ENCODE measurements at places on chromosomes 1 and 21.

GRCh38 chr1:232675260-232675659 is 45.3 kb upstream of the SIPA1L2 start:
- DNase-seq = no peak

DNA sequence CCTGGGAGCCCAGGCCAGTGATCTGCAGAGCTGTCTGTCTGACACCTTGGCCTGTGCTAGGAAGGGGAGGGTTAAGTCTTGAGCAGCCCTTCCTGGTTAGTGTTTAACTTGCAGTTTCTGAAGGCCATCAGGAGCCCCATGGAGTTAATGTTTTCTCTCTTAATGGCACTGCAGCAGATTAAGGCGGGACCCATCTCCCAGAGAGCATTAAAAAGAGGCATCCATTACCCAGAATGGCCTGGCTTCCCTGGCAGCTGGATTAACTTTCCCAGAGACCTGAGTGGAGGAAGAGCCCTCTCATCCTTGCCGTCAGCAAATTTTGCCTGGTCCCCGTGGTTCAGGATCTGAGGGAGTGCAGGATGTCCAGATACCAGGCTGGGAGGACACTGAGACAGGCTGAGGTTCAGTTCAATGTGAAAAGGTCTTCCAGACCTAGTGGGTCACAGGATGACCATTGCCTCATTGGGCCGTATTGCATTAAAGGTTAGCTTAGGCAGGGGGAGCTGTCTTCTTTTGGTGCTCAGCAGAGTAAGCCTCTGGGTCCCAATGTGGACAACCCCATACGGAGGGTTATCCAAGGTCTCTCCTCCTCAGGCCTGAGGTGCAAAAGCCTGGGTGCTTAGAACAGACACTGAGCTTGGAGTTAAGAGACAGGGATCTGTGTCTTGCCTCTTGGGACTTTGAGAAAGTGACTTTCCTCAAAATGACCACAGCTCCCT is 522.6 kb downstream of the PTPRU start:
- no peak for DNase-seq

GRCh38 chr1:235011064-235011598 is 117.5 kb downstream of the TOMM20 start:
- DNase-seq = no peak

DNA sequence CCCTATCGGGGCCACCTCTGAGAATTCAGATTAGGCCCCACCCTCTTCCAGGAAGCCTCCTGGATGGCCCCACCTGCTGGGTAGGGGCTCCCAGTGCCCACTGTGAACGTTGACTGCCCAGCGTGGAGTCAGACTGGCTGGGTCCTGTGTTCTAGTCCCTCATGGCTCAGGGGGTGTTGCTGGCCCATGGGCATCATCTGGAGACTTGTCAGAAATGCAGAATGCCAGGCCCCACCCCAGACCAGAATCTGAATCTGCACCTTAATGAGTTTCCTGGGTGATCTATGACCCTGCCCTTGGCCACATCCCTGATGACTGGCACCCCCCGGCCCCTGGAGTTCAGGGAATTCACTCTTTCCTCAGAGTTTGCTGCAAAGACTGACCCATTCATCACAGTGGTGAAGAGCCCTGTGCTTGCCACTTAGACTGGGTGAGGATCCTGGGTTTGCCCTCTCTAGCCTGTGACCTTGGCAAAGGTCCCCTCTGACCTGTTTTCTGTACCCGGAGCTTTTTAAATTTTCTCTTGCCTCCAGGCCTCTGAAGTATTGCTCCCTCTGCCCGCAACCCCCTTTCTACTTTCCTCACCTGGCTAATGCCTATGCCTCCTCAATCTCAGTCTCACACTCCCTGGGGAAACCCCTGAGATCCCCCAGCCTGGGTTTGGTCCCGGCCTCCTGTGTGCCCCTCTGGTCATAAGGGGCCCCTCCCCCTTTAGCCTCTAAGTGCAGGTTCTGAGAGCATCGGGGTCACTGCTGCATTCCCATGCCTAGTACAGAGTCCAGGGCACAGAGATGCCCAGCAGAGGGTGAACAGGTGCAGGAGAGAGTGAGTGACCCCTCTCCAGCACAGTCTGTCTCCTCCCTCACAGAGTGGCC is 184.2 kb downstream of the MATN1 start:
- no peak for DNase-seq

- no peak for DNase-seq
Measured at GRCh38 chr21:45724345-45724961, 80.9 kb downstream of the PCBP3 start.

DNA sequence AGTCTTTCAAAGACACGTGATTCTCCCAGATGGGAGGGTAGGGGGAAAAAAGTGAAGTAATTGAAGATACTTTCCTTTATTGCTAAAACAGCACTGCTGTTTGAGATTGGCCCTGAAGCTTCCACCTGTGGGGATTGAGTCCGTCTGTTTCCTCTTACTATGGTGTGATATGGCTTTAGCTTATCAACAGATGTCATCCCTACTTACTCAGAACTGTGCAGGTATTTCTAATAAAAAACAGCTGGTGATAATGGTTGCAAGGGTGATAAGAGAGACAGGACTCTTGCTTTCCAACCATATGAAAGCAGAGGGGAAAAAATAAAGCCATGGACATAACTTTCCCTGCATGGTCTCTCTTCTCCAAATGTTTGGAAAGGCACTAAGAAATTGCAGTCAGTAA is 41.7 kb upstream of the C8B start:
- DNase-seq = no peak

- no peak for DNase-seq
Measured at GRCh38 chr1:21966247-21967000, 10.4 kb upstream of the CELA3B start.

- no peak for DNase-seq
Measured at GRCh38 chr1:168220470-168220871, 5.3 kb upstream of the SFT2D2 start.

DNA sequence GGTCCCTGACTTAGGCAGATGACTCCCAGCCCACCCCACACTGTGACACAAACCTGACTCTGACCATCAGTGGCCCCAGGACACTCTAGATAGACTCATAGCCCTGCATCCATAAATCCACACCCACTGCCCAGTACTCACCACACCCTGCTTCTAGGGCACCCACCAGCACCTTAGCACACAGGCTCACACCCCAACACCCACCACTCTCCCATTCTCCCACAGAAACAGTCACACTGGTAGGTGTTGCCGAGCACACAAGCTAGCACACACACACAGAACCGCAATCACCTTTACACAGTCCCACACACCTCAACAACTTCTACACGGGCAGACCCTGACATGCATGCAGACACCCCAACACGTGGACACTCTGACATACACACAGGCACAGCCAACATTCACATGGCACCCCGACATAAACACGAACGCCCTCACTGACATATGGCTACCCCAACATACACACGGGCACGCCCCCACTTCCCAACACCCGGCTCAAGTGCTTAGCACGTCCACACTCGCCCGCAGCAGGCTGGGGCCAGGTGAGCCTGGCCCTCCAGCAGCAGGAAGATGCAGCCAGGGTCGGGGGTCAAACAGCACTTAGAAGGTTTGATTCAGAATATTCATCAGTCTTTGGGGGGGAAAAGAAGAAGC is 105.5 kb upstream of the TARDBP start:
- DNase-seq = no peak

- DNase-seq = no peak
Measured at GRCh38 chr1:20152599-20152930, 13.4 kb downstream of the PLA2G2F start.

- no peak for DNase-seq
Measured at GRCh38 chr21:26833460-26833939, 11.7 kb downstream of the ADAMTS1 start.

GRCh38 chr1:23198373-23198772 is 18.9 kb downstream of the HTR1D start:
- DNase-seq = peak; percentile 70

GRCh38 chr1:41440321-41441085 is 44.0 kb downstream of the EDN2 start:
- DNase-seq = no peak

DNA sequence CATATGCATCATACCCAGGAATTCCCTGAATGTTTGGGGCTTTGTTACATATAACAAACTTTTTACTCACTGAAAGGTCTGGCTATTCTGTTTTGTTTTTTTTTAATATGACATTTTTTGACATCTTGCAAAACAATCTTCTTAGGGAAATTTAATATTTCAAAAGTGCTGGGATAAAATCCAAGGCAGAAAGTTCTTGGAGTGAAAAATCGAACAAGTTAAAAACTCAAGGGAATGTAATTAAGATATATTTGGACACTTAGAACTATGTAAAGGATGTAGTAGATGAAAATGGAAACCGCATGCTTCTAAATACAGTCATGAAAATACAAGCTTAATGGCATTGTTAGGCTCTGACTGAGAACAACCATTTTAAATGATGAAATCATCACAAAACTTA is 8.6 kb downstream of the CHODL start:
- DNase-seq = no peak

GRCh38 chr1:7153464-7153863 is 368.2 kb downstream of the CAMTA1 start:
- no peak for DNase-seq

DNA sequence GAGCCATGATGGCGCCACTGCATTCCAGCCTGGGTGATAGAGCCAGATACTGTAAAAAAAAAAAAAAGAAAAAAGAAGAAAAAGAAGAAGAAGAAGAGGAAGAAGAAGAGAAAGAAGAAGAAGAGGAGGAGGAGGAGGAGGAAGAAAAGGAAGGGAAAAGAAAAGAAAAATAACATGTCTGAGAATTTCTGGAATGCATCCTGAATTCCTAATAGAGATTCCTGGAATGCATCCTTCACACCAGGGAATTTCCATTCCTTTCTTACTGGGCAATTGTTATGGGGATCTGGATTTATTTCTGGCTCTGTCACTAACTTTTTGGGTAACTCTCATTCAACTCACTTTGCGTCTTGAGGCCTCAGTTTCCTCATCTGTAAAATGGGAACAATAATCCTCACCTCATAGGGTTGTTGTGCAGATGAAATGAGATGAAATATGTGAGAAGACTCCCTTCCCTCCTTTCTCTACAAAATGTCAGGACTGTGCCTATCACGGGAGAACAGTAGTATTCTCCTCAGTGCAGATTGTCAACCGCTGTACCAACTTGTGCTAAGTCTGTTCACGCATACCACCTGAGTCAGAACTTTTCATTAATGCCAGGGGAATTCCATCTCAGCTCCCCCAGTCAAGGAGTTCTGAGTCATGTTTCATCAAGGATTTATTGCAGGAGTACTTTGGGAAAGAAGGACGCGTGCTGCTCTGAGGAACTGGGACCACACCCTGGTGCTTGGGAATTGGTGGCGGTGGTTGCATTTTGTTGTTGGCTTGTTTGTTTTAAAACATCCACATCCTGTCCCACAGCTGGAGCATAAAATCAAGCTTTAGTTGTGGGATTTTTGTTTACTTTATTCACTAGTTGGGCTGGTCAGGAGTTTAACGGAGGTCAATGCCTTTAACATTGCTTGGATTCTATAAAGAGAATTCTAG is 42.4 kb upstream of the ROR1 start:
- DNase-seq = peak; percentile 83

DNA sequence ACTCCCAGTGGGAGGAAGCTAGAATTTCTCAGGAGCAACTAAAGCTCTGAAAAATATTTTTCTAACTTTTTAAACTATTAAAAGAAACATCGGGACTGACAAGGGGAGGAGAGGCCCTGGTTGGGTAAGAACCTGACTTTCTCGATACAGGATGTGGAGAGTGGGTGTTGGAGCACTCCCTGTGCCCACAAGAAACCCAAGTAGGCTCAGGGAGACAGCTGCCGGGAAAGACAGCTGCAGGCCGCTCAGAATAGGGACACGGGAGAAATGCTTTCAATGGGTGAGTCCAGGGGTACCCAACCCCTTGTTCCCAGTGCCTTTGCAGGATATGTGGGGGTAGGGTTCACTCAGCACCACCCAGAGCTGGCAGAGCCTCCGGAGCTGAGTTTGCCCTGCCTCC is 43.6 kb downstream of the PLEKHA6 start:
- DNase-seq = no peak

DNA sequence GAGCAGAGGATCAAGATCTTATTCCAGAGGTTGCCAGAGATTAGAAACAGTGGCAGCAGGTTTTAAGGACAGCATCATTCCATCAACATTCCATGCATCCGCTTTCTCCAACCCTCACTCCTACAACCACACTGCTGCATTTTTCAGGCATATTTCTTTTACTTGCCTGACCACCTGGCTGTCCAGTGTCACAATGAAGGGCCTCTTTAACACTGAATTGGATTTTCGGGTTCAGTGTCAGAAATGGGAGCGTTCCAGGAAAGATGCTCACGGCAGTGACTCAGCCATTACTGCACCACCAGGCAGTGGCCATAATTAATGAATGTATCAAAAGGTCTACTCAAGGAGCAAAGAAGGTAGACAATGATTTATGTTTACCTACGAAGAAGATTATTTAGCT is 200.4 kb upstream of the ESRRG start:
- no peak for DNase-seq

- no peak for DNase-seq
Measured at GRCh38 chr1:52427152-52427551, 22.8 kb downstream of the PRPF38A start.

- DNase-seq = no peak
Measured at GRCh38 chr1:39113109-39113743, 87.1 kb downstream of the NDUFS5 start.

DNA sequence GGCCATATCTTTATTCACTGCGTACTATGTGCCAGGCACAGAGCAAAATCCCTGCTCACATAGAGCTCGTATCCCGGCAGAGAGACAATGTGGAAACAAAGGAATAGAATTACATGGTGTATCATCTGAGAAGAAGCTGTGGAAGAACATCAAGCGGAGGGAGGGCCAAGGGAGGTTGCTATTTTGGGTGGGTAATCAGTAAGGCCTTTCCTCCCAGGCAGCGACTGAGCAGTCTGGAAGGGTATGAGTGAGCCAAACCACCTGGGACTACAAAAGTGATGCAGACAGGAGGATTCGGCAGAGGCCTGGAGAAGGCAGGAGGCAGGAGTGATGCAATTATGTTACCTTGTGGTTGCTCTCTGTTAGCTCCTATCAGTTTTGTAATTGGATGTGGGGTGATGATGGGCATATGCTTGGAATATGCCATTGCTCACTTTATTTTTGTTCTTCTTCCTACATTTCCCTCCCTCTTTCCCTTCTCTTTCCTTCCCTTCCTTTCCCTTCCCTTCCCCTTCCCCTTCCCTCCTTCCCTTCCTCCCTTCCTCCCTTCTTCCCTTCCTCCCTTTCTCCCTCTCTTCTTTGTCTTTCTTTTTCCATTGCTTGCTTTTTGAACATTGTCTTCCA is 172.9 kb downstream of the DISC1 start:
- no peak for DNase-seq

DNA sequence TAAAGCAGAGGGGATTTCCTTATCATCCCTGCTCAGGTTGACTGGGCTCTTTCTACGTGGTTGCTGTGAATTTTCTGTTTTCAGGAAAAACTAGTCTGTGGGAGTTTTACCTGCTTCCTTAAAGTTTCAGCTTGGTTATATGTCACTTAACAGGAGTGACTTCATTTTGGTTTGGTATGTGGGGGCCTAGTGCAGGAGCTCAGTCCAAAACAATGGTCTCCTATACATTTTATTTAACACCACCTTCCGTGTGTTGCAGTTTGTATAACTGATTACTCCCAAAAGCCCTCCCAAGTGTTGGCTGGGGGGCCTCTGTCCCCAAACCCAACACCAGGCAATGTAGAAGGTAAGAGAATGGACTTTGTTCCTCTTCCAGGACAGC is 5.3 kb downstream of the IL23R start:
- DNase-seq = no peak

- DNase-seq = no peak
Measured at GRCh38 chr1:8989821-8990220, 36.4 kb downstream of the SLC2A7 start.
